ENCODE measurements at places on chromosomes 6 and 20.

GRCh38 chr6:41545247-41545702, 906 bp upstream of the FOXP4 start:
- no peak for DNase-seq
- peaks cover 2% of the 10 kb centered on the region for H3K36me3 ChIP-seq
- peaks cover 20% of the 10 kb centered on the region for H3K4me1 ChIP-seq
- H3K27me3 ChIP-seq = no peaks in the 10 kb centered on the region
- H3K27ac ChIP-seq = no peak overlapping the region

DNA sequence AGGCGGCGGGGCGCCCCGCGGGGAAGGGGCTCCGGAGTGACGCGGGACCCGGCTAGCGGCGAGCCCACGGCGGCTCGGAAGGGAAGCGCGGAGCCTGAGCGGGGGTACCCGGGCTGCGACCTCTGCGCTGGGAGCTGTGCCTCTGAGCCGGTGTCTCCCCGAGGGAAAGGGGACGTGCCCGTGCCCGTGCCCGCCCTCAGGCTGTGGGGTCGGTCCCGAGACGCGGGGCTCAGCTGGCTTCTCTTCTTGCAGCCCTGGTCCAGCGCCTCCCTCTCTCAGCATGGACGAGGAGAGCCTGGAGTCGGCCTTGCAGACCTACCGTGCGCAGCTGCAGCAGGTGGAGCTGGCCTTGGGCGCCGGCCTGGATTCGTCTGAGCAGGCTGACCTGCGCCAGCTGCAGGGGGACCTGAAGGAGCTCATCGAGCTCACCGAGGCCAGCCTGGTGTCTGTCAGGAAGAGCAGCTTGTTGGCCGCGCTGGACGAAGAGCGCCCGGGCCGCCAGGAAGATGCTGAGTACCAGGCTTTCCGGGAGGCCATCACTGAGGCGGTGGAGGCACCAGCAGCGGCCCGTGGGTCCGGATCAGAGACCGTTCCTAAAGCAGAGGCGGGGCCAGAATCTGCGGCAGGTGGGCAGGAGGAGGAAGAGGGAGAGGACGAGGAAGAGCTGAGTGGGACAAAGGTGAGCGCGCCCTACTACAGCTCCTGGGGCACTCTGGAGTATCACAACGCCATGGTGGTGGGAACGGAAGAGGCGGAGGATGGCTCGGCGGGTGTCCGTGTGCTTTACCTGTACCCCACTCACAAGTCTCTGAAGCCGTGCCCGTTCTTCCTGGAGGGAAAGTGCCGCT, 686 bp downstream of the ZGPAT start:
- H3K27me3 ChIP-seq = no peaks in the 10 kb centered on the region
- H3K4me3 ChIP-seq = peak overlapping the region; percentile 89
- no peak for DNase-seq
- peaks cover 26% of the 10 kb centered on the region for H3K4me1 ChIP-seq

DNA sequence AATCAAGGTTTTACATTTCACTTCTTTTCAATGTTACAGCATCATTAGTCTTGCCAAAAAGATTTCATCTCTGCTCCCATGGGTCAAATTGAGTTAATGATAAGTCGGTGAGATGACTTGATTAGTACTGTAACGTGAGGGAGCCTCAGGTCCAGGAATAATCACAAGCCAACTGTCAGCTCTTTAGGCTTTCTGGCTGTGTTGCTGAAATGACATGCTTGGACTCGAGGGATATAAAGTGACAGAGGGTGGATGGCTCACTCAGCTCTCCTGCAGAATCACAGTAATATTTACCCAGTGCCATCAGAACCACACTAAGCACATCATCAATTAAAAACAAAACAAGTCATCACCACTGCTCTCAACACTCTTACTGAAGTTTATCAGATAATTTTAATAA, 196.2 kb upstream of the THEMIS start:
- H3K27ac ChIP-seq = no peak overlapping the region
- peaks cover 4% of the 10 kb centered on the region for H3K4me1 ChIP-seq
- H3K27me3 ChIP-seq = no peaks in the 10 kb centered on the region
- no peak for DNase-seq
- no peak overlapping the region for H3K4me3 ChIP-seq

- no peaks in the 10 kb centered on the region for H3K36me3 ChIP-seq
- H3K4me3 ChIP-seq = no peak overlapping the region
- no peak overlapping the region for H3K27ac ChIP-seq
- no peak for DNase-seq
Measured at GRCh38 chr6:126422912-126423311, 83.0 kb downstream of the CENPW start.

- H3K27me3 ChIP-seq = peaks cover 45% of the 10 kb centered on the region
- H3K4me1 ChIP-seq = peaks cover 20% of the 10 kb centered on the region
- no peak for DNase-seq
- no peak overlapping the region for H3K4me3 ChIP-seq
- no peaks in the 10 kb centered on the region for H3K36me3 ChIP-seq
Measured at GRCh38 chr20:63847237-63848002, 13.9 kb upstream of the ABHD16B start.

- H3K27me3 ChIP-seq = peaks cover 18% of the 10 kb centered on the region
- DNase-seq = no peak
- H3K4me1 ChIP-seq = no peaks in the 10 kb centered on the region
Measured at GRCh38 chr20:24821391-24821790, 127.7 kb upstream of the CST7 start.

DNA sequence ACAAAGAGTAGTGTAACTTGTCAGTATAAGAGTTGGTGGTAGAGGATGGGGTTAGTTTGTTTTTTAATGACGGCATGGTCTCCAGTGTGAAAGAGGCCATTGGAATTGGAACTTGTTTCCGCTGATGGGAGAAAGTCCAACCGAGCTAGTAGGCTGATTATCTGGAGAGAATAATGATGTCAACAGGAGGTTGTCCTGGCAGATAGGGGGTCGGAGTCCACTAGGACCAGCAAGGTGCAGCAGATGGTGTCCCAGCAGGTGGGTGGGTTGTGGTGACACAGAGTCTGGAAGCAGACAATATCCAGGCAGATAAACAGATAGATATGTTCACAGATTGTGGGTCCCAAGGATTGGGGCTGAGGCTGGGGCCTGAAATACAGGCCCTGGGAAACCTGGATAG, 35.1 kb downstream of the PKIB start:
- DNase-seq = no peak
- H3K4me3 ChIP-seq = no peak overlapping the region
- H3K27me3 ChIP-seq = peaks cover 8% of the 10 kb centered on the region
- H3K27ac ChIP-seq = no peak overlapping the region
- H3K4me1 ChIP-seq = no peaks in the 10 kb centered on the region

- H3K27ac ChIP-seq = no peak overlapping the region
- H3K4me3 ChIP-seq = no peak overlapping the region
- peaks cover 4% of the 10 kb centered on the region for H3K4me1 ChIP-seq
- no peak for DNase-seq
Measured at GRCh38 chr6:10877871-10878270, 4.0 kb downstream of the GCM2 start.

- H3K4me3 ChIP-seq = no peak overlapping the region
- DNase-seq = no peak
- H3K36me3 ChIP-seq = no peaks in the 10 kb centered on the region
- H3K27ac ChIP-seq = no peak overlapping the region
Measured at GRCh38 chr6:71048320-71049164, 91.7 kb upstream of the B3GAT2 start.

- H3K27ac ChIP-seq = no peak overlapping the region
- H3K27me3 ChIP-seq = no peaks in the 10 kb centered on the region
- DNase-seq = no peak
- peak overlapping the region; percentile 7 for H3K4me3 ChIP-seq
- peaks cover 8% of the 10 kb centered on the region for H3K4me1 ChIP-seq
- H3K36me3 ChIP-seq = peaks cover 2% of the 10 kb centered on the region
Measured at GRCh38 chr6:326896-327537, 34.7 kb downstream of the DUSP22 start.

DNA sequence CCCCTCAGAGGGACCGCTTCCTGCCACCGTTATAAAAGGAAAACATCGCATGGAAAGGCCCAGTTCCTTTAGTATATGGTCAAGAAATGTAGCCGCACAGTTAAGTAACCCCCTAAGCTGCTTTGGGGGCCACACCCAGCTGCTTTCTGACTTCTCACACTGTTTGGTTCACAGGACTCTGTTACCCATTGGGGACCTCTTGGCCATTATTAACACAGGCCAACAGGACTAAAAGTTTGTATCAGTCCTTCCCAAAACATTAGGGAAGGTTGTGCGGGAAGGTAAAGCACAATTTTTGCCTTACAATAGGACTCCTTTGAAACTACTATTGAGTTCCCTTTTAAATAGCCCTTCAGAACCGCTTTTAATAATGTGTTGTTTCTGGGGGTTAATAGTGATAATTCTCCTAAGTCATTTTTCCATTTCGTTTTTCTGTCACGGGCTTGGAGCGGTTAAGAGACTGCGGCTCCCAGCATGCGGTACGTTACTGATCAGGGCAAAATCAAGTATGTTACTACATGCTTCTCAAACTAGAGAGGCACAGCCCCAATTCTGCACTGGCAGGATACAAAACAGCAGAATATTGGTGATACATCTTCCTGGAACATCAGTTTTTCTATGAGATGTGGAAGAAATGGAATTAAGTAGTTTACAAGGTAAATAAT, 668 bp upstream of the RPP40 start:
- peaks cover 14% of the 10 kb centered on the region for H3K4me1 ChIP-seq
- H3K36me3 ChIP-seq = peaks cover 4% of the 10 kb centered on the region
- H3K4me3 ChIP-seq = peak overlapping the region; percentile 88
- no peak for DNase-seq
- peak overlapping the region; percentile 81 for H3K27ac ChIP-seq

- peak overlapping the region; percentile 51 for H3K27ac ChIP-seq
- peaks cover 23% of the 10 kb centered on the region for H3K4me1 ChIP-seq
- no peak for DNase-seq
- peak overlapping the region; percentile 3 for H3K4me3 ChIP-seq
Measured at GRCh38 chr20:43752051-43752360, 25.2 kb upstream of the GTSF1L start.

DNA sequence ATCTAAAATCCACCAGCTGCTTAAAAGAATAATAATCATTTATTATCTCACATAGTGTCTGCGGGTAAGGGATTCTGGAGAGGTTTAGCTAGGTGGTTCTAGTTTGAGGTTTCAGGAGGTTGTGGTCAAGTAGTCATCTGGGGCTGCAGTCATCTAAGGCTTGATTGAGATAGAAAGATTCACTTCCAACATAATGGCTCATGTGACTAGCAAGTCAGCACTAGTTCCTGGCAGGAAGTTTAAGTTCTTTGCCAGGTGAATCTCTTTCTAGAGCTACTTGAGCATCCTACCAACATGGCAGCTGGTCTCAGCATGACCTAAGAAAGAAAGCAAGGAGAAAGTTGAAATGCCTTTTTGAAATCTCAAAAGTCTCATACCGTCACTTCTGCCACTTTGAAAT, 128.8 kb downstream of the EDN1 start:
- DNase-seq = no peak
- H3K36me3 ChIP-seq = no peaks in the 10 kb centered on the region
- H3K4me1 ChIP-seq = no peaks in the 10 kb centered on the region

DNA sequence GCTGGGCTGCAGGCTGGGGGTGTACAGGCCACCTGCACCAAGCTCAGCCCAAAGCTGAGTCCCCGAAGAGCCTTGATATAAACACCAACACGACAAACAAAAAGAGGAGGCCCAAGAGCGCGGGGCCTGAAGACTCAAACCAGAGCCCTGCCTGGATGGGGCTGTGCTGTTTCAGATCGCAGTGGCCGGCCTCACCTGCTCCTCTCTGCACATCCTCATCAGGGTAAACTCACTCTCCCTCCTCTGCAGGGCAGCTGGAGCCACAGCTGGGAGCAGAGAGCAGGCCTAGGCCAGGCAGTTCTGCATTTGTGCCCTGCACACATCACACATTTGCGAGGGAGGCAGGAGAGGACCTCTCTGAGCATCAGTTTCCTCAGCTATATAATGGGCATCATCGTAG, 3.7 kb upstream of the RBM38 start:
- no peak for DNase-seq
- H3K27me3 ChIP-seq = no peaks in the 10 kb centered on the region
- peaks cover 11% of the 10 kb centered on the region for H3K4me1 ChIP-seq
- peaks cover 2% of the 10 kb centered on the region for H3K36me3 ChIP-seq
- H3K4me3 ChIP-seq = no peak overlapping the region

DNA sequence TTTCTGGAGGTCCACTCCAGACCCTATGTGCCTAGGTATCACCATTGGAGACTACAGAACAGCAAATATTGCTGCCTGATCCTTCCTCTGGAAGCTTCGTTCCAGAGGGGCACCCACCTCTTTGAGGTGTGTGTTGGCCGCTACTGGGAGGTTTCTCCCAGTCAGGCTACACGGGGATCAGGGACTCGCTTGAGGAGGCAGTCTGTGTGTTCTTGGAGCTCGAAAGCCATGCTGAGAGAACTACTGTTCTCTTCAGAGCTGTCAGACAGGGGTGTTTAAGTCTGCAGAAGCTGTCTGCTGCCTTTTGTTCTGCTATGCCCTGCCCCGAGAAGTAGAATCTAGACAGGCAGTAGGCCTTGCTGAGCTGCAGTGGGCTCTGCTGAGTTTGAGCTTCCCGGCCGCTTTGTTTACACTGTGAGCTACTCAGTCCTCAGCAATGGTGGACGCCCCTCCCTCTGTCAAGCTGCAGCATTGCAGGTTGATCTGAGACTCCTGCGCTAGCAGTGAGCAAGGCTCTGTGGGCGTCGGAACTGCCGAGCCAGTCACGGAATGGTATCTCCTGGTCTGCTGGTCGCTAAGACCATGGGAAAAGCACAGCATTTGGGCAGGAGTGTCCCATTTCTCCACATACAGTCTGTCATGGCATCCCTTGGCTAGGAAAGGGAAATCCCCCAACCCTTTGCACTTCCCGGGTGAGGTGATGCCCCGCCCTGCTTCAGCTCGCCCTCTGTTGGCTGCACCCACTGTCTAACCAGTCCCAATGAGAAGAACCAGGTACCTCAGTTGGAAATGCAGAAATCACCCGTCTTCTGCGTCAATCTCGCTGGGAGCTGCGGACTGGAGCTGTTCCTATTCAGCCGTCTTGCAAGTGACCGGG, 32.5 kb upstream of the ASCC3 start:
- H3K4me3 ChIP-seq = no peak overlapping the region
- H3K36me3 ChIP-seq = peaks cover 4% of the 10 kb centered on the region
- no peak for DNase-seq
- H3K27me3 ChIP-seq = peaks cover 18% of the 10 kb centered on the region
- no peaks in the 10 kb centered on the region for H3K4me1 ChIP-seq

- no peak overlapping the region for H3K27ac ChIP-seq
- peaks cover 5% of the 10 kb centered on the region for H3K36me3 ChIP-seq
- peaks cover 42% of the 10 kb centered on the region for H3K27me3 ChIP-seq
- no peak overlapping the region for H3K4me3 ChIP-seq
- H3K4me1 ChIP-seq = peaks cover 6% of the 10 kb centered on the region
- DNase-seq = no peak
Measured at GRCh38 chr20:23634044-23634801, 3.5 kb downstream of the CST3 start.

GRCh38 chr20:5977975-5978374, 27.5 kb downstream of the MCM8 start:
- H3K4me1 ChIP-seq = peaks cover 4% of the 10 kb centered on the region
- H3K4me3 ChIP-seq = no peak overlapping the region
- H3K27ac ChIP-seq = no peak overlapping the region
- DNase-seq = no peak

- H3K27ac ChIP-seq = no peak overlapping the region
- no peaks in the 10 kb centered on the region for H3K27me3 ChIP-seq
- H3K36me3 ChIP-seq = peaks cover 15% of the 10 kb centered on the region
Measured at GRCh38 chr6:37373822-37374471, 20.2 kb downstream of the RNF8 start.
